ENCODE measurements at places on chromosomes 12 and 14.

DNA sequence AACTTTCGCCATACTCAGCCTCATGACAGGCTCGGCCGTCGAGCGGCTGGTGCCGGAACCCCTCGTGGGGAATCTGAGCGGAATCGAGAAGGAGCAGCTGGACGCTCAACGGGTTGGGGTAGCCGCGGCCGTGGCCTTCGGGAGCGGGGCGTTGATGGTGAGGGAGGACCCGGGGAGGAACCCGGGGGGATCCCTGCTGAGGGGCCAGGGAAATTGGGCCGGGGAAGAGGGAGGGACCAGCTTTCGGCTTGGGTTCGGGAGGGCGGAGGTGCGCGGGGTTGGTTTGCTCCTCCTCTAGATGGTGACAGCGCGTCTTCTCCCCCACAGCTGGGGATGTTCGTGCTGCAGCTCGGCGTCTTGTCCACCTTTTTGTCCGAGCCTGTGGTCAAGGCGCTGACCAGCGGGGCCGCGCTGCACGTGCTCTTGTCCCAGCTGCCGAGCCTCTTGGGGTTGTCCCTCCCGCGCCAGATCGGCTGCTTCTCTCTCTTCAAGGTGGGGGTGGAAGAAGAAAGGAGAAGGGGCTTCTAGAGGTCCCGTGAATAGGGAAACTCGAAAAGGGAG is 9.8 kb downstream of the ARHGEF25 start:
- no peak for DNase-seq

- no peak for DNase-seq
Measured at GRCh38 chr12:59056966-59057365, 136.7 kb upstream of the LRIG3 start.

GRCh38 chr12:48894271-48894670 is 28.6 kb upstream of the RND1 start:
- DNase-seq: no peak

- no peak for DNase-seq
Measured at GRCh38 chr12:115960-116915, 49.7 kb downstream of the IQSEC3 start.

- peak; percentile 38 for DNase-seq
Measured at GRCh38 chr14:53613404-53614253, 343.0 kb downstream of the BMP4 start.

- no peak for DNase-seq
Measured at GRCh38 chr14:68040633-68041369, 221.2 kb downstream of the RAD51B start.

GRCh38 chr12:131466306-131466705 is 244.6 kb upstream of the SFSWAP start:
- no peak for DNase-seq

DNA sequence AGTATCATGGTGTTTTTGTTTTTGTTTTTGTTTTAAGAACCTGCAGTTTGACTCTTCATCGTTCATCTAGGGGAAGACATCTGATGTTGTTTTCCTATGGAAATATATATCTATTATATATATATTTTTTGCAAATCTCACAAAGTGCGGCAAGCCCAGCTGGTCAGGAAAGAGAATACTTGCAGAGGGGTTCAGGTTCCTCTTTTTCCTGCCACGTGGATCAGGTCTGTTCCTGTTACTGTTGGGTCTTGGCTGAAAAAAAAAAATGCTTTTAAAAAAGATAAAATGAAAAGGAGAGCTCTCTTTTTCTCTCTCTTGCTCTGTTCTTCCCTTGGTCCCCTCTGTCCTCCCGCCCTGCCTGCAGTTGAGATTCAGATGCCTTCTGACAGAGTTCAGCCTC is 179.4 kb upstream of the BCL2L14 start:
- no peak for DNase-seq
